ENCODE measurements at places on chromosomes 12 and 14. TPM values are rescaled to one million over a fixed set of nuclear protein-coding genes. Genes with fewer than 3 reads are reported as not detected.

GRCh38 chr14:36672095-36672494 is 10.4 kb downstream of the PAX9 start:
- DNase-seq, result no peak

DNA sequence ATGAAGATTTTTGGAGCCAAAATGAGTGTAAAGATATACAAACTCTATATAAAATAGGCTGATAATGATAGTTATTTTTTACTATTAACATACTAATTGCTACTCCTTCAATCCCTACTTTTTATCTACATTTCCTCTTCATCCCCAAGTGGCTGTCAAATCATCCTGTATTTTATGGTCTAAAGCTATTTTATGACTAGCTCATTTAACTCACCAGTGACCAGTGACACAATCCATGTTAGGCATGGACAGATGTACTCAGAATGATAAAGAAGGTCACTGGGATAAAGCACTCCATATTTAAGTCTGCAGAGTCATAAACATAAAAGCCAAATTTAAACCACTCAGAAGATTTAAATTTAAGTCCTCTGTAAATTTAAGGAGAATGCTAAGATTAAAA is 183.0 kb downstream of the MED13L start:
- no peak for DNase-seq

The GALNT9 gene
- not detected for total RNA-seq

The RD3L gene
- not detected for total RNA-seq

DNA sequence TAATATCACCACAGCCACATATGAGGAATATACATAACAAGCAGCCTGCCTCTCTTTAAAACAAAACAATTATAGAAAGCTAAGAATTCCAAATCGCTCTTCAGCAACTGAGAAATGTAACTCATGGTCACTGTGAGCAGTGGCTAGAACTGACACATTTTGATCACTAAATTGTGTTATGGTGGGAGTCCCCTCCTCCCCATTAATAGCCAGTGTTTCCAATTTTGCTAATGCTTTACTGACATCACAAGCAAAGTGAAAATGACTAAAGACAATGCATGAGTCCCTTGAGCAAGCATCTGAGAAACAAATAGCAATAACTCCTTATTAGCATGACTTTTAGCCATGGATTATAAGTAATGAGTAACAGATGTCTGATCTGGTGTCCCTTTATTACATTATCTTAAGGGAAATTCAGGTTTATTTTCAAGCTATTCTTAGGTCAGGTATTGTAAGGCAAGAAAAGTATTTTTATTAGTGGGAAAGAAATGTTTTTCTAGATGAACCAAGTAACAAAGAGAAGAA is 148.3 kb downstream of the KCNH5 start:
- DNase-seq, result no peak

DNA sequence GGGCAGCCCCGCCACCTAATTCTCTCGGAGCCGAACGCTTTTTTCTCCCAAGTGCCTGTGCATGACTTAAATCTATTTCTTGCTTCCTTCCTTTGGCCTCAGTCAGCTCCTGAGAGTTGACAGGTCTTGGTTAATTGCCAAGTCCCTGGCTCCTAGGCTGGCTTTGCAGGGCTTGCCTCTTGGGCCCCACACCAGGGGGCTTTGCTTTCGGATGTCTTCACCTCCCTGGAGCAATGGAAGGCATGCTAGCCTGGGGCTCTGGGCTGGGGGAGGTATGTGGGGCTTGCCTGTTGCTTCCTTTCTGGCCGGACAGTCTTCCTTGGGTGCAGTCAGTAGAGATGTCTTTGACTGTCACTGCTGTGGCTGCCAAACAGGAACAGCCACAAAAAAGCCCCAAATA is 2.2 kb upstream of the KRT80 start:
- DNase-seq, result no peak

DNA sequence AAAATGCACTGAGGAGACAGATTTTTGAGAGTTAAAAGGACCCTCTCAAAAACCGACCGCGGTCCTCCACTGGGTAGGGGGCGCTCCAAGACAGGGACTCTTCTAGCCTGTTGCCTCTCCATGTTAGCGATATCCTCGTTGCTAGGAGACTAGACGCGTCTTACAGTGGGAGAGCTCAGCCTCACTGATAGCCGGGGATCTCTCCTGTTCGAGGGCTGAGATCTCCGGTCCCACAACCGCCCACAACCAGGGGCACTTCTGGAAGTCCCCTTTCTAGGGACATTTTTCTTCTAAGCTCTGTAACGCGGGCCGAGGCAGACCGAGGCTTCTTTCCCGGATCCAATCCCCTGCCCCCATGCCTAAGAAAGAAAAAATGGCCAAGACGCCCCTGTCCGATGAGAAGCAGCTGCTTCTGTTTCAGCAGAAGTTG is 21.3 kb downstream of the FKBP11 start:
- DNase-seq, result peak; percentile 74

GRCh38 chr14:24911324-24912109 is 138.4 kb downstream of the STXBP6 start:
- no peak for DNase-seq

DNA sequence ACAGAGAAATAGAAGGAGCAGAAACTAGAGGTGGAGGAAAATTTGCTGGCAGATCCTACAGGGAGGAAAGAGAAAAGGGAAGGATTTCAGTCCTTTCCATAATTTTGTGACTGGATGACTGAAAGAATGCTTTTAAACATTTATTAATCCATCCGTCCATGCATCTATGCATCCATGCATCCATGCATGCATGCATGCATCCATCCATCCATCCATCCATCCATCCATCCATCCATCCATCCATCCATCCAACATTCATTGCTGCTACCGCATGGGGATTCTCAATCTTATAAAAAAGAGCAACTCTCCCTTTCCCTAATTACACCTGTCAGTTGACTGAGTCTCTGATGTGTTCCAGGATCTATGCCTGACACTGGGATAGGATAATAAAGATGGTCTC is 55.7 kb upstream of the NR2C1 start:
- no peak for DNase-seq

DNA sequence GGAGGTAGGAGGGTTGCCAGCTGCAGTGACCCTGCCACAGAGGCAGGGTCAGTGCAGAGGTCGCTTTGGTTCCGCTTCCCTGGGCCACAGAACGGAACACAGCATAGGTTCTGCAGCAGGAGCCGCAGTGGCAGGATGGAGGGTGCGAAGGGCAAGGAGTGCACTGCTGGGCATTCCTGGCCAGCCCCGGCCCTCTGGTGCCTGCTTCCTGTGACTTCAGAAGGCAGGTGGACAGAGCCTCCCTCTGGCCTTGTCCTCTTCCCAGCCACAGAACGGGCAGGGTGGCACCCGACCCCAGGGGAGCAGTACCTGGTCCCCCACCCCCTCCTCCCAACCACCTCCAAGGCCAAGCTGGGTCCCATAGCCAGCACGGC is 37.7 kb downstream of the SLC8B1 start:
- DNase-seq, result no peak

DNA sequence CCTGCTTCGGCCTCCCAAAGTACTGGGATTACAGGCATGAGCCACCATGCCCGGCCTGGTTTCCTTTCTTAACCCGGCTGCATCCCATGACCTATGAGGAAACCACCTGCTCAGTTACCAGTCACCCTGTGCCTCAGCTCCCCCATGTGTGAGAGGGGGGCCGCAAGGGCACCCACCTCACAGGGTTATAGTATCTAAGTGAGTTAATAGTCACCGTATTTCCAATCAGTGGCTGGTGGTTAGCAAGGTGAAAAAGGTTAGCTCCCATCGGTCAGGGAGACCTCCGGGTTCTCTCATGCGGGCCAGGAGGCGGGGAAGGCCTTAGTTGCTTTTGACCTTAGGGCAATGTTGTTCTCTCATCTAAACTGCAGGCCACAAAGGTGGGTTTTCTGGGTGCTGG is 6.7 kb downstream of the LRP1 start:
- DNase-seq, result no peak

The TRAF3 gene
- total RNA-seq, result 21.0 TPM

DNA sequence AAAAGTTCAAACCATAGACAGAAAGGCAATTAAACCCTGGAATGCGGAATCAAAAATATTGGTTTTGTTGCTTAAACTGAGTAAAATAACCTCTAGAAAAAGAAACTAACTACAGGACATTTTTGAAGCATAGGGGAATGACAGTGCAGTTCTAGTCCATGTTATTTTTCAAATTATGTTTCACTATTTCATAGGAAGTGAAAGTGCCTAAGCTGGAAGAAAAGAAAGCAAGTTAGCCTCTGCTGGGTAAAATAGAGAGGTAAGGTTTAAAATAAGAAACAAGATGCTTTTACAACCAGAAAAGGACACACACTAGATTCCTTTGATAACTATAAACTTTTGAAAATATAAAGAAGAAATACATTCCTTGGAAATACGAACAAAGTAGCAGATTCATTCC is 1.1 kb downstream of the CLECL1 start:
- no peak for DNase-seq

DNA sequence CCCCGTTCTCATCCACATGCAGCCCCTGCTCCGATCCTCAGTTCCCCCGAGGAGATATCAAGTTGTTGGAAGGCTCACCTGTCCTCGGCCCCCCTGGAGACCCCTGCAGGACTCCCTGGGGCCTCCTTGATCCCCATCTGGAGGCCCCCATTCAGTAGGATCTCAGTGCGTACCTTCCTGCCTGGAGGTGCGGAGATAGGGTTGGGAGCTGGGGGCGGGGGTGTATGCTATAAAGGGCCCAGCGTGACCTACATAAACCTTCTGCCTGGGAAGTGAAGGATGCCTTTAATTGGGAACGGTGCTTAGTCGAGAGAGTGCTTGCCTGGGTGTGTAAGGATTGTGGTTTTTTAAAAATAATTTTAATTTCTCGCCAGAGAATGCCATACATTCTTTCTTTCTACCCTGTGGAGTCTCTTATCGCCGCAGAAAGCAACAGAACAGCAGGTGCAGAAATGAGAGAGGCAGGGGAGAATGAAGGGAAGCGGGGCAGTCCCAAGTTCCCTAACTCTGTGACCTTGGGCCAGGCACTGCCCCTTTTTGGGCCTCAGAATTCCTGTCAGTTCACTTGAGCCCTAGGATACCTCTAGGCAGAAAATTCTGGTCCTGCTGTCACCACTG is 153.7 kb downstream of the TSPAN9 start:
- no peak for DNase-seq

- no peak for DNase-seq
Observed at GRCh38 chr12:121857322-121858246, 1.1 kb downstream of the HPD start.

GRCh38 chr12:80780746-80781145 is 64.0 kb downstream of the MYF5 start:
- DNase-seq, result no peak

The TAS2R8 gene
- not detected for total RNA-seq
